ENCODE measurements at places on chromosomes 1 and 21.
A peak's percentile ranks its signal among the peaks of the same experiment; 100 is the strongest.

GRCh38 chr21:37063433-37063832, 9.4 kb downstream of the PIGP start:
- no peak for DNase-seq

GRCh38 chr1:41046347-41046775, 24.8 kb upstream of the SLFNL1 start:
- DNase-seq: no peak

GRCh38 chr1:59498640-59499039, 201.7 kb downstream of the FGGY start:
- DNase-seq: no peak

GRCh38 chr1:113793878-113794834, 18.1 kb downstream of the RSBN1 start:
- no peak for DNase-seq

- no peak for DNase-seq
Measured at GRCh38 chr1:201535046-201535918, 3.6 kb upstream of the NAV1 start.

DNA sequence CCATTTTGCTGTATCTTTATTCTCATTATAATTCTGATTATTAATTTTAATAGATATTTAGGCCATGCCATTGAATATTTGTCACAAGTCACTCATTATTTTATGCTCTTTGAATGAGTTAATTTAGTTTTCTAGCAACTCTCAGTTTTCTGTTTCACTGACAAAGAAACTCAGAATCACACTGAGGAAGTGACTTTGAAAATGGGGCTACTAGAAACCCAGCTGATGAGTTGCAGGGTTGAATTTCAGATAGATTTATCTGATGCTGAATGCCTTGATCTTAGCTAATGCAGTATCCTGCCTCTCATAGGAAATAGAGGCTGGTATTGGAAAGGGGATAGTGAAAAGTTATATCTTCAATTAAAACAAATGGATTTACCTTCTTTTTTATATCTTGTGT, 67.4 kb upstream of the PLA2G4A start:
- DNase-seq: no peak

DNA sequence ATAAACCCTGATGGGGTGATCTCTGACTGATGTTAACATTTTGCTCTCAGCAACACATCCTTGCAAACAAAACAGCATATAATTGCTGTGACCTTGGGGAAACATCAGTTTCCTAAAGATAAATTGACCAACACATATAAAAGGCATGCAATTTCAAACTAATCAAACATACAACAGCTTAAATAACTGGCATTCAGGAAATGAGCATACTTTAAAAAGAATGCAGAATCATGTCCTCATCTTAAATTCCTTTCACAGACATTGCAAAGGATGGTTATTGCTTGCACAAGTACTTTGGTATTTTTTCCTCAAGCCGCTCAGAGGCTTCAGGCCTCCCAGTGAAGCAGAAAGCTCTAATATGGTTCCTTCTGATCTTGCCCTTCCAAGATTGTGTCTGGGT, 53.4 kb upstream of the RGS18 start:
- no peak for DNase-seq

DNA sequence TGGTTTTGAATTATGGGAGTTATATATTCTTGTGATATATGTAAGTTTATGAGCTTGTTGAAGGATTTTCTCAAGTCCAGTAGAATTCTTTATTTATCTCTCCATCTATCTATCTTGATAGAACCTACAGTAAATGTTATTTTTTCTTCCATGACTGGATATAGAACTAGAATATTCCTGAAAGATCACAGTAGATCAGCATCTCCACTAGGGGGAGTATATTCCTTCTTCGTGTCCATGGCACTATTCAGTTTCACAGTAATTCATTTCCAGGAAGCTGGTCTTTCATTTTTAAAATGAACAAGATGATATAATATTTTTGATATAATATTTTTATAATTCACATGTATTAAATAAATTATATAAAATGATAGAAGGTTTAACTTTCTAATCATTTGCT, 18.8 kb downstream of the TMPRSS15 start:
- DNase-seq: no peak

DNA sequence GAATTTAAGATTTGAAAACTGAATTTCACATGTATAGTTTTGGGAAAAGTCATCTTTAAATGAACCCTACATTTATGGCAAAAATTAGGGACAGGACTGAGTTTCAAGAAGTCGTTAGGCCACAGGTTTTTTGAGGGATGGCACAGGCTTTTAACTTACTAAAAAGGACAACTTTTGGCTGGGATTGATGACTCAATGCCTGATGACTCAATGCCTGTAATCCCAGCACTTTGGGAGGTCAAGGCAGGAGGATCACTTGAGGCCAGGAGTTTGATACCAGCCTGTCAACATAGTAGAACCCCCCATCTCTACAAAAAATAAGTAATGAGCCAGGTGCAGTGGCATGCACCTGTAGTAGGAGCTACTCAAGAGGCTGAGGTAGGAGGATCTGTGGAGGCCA, 15.9 kb downstream of the UCK2 start:
- no peak for DNase-seq

- peak; percentile 50 for DNase-seq
Measured at GRCh38 chr1:155226910-155227260, 18.4 kb downstream of the MTX1 start.

DNA sequence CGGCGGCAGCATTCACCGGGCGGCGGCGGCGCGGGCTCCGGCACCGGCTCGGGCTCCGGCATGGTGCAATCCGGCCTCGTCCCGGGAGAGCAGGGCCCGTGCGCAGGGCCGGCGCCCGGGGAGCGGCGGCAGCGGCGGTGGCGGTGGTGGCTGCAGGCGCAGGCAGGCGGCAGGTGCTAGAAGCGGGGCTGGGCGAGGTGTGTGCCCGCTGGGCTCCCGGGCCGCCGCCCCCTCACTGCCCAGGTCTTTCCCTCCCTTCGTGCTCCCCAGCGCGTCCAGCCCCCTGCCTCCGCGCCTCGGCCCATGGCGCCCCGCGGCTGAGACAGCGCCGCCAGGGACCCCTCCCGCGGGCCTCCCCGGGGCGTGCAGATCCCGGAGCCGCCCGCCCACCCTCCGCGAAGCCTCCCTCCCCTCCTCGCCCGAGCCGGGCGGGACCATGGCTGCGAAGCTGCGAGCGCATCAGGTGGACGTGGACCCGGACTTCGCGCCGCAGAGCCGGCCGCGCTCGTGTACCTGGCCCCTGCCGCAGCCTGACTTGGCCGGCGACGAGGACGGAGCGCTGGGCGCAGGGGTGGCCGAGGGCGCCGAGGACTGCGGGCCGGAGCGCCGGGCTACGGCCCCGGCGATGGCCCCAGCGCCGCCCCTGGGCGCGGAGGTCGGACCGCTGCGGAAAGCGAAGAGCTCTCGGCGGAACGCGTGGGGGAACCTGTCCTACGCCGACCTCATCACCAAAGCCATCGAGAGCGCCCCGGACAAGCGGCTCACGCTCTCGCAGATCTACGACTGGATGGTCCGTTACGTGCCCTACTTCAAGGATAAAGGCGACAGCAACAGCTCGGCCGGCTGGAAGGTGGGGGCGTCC, 492 bp downstream of the FOXO6 start:
- DNase-seq: peak; percentile 61

DNA sequence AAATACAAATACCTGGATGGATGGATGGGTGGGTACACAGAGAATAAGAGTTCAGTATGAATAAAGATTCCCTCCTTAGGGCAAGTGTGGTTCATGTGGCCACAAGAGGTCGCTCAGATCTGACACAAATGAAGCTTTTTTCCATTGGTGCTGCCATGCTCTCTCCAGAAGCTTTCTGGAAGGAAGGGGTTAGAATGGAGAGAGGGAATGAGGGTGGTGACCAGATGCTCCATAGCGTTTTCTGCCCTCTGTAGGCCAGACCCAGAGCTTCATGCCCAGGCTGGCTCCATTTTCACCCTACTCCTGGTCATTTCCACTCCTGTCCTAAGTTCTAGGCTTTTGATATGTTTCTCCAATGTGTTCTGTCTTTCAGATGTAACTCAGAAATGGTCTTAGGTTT, 3.3 kb upstream of the FCRL6 start:
- peak; percentile 67 for DNase-seq

DNA sequence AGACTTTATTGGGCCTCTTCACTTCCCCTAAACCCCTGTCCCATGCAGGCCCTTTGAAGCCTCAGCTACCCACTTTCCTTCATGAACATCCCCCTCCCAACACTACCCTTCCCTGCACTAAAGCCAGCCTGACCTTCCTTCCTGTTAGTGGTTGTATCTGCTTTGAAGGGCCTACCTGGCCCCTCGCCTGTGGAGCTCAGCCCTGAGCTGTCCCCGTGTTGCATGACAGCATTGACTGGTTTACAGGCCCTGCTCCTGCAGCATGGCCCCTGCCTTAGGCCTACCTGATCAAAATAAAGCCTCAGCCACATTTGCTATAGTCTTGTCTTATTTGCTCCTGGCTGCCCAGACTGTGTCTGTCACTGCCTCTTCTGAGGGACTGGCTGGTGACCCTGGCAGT, 5.5 kb downstream of the GSTM4 start:
- DNase-seq: no peak

- DNase-seq: no peak
Measured at GRCh38 chr1:161710560-161710959, 3.5 kb downstream of the FCRLA start.

- DNase-seq: no peak
Measured at GRCh38 chr1:155759966-155760630, 71.2 kb downstream of the DAP3 start.

DNA sequence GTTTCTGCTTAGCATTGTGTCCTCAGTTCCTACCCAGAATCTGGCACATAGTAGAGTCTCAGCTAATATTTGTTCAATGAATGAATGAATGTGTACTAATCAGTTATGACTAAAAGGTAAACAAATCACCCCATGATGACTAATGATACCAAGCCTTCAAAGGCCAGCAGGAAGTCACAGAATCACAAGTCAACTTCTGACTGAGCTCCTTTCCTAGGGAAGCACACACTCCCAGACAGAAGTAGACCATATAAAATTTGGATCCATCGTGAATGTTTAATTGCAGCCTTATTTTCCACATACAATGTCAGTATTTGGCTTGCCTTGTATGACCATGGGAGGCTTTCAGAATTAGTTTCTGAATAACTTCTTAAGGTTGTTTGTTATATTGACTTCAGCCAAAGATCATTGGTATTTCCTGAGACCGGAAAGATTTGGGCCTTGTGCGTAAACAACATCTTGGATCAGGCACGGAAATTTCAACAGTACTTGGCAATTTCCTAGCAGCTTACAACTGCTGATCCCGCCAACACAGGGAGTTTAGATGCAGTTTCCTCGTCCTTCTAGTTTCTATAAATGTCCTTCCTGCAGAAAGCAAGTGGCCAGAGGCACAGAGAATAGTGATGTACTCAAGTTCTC, 185.9 kb upstream of the ATP1B1 start:
- no peak for DNase-seq

DNA sequence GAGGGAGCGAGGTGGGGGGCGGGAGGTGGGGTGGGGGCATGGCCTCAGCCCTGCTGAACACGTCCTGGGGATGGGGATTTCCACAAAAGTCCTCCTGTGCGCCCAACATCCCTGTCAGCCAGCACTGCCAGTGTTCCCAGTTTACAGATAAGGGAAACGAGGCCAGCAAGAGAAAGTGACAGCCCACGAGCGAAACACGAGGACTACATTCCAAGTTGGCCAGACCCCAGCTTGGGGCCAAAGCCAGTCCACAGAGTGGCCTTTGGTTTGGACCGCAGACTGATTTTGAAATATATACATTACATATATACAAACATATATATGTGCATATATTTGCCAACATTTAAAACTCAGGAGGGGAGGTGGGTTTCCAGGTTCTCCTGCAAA, 5.0 kb downstream of the FBXO2 start:
- no peak for DNase-seq

GRCh38 chr1:110058591-110058990, 11.9 kb downstream of the ALX3 start:
- DNase-seq: no peak

- no peak for DNase-seq
Measured at GRCh38 chr1:248613742-248614141, 16.2 kb upstream of the OR2T10 start.

- no peak for DNase-seq
Measured at GRCh38 chr1:157624471-157624870, 26.6 kb upstream of the FCRL4 start.

- peak; percentile 85 for DNase-seq
Measured at GRCh38 chr1:94237291-94238226, at the start of gene ARHGAP29. Gene ARHGAP29, minus strand, starts transcription at chr1:94237584. Its CDS starts 5,973 bp downstream, at chr1:94231611.

DNA sequence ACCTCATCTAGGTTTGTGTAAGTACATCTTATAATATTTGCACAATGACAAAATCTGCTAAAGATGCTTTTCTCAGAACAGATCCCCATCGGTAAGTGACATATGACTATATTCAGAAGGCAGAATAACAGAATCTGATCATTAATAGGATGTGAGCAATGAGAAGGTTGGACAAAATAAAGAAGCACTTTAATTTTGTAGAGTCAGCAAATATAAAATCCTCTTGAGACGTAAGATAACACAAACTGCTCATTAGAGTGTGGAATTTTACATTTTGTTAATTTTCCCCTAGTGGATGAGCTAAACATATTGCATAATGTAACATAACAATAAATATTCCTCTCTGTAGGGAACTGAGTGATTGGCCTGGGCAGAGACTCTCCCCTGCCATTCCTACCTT, 658.4 kb upstream of the ZP4 start:
- no peak for DNase-seq

DNA sequence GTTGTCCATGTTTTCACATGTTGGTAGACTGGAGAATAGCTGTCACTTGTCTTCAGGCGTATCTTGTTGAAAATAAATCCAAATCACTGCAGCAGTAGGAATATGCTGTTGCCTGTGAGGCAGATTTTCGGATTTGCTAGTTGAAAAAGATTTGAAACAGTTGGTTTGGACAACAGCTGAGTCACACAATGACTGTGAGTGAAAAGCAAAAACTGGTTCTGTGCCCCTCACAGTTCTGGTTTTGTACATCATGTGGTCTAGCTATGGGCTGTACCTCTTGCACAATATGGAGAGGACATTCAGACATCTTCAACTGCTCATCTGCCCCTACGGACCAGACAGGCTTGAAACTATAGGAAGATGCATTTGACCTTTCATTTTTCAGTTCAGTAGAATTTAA, 1.8 kb downstream of the ARF1 start:
- no peak for DNase-seq

GRCh38 chr1:207807326-207807689, 55.5 kb downstream of the CD46 start:
- DNase-seq: no peak

DNA sequence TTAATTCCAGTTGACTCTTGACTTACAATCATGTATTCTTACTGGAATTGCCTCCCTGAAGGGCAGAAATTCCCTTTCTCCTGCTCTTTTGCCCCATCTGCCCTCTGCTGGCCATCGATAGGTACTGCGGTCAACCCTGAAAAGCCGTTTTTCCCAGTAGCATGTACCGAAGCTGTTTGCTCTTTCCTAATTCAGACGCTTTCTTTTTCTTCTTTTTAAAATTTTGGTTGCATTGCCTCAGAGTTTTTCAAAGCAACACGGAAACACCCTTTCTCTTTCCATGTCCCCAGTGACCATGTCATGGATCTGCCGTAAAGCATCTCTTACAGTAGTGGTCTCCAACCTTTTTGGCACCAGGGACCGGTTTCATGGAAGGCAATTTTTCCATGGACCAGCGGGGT, 164.2 kb upstream of the C1orf21 start:
- DNase-seq: peak; percentile 67

Data from GM13977 (cell line).